Naive thymus-derived CD4-positive, alpha-beta T cell (primary cell): ENCODE measurements at places on chromosomes 13 and 19. TPM values are rescaled to one million over a fixed set of nuclear protein-coding genes. Genes with fewer than 3 reads are reported as not detected.
A peak's percentile ranks its signal among the peaks of the same experiment; 100 is the strongest.

KCNRG gene
- total RNA-seq, result 0.57 TPM

C5AR2 gene
- 0.10 and 0.34 TPM in 2 replicates for total RNA-seq

ZNF559 gene
- total RNA-seq, result 9.1 TPM

IGFL3 gene
- total RNA-seq, result not detected

BEST2 gene
- total RNA-seq, result not detected

KIR2DL1 gene
- total RNA-seq, result 1.2 TPM

- H3K27ac ChIP-seq, result no peak overlapping the region
- no peaks in the 10 kb centered on the region for H3K27me3 ChIP-seq
- H3K4me3 ChIP-seq, result no peak overlapping the region
- DNase-seq, result no peak
- peaks cover 12% of the 10 kb centered on the region for H3K4me1 ChIP-seq
Measured at GRCh38 chr13:49786401-49787008, 6.0 kb downstream of the KPNA3 start.

GRCh38 chr19:12953799-12954611, 3.0 kb downstream of the GADD45GIP1 start:
- no peaks in the 10 kb centered on the region for H3K4me1 ChIP-seq
- H3K27ac ChIP-seq, result no peak overlapping the region
- no peak overlapping the region for H3K4me3 ChIP-seq
- no peak for DNase-seq

GRCh38 chr19:14349426-14349825, 31.8 kb upstream of the ADGRE5 start:
- no peaks in the 10 kb centered on the region for H3K36me3 ChIP-seq
- no peak for DNase-seq
- peaks cover 20% of the 10 kb centered on the region for H3K4me1 ChIP-seq
- no peaks in the 10 kb centered on the region for H3K27me3 ChIP-seq
- no peak overlapping the region for H3K4me3 ChIP-seq
- H3K27ac ChIP-seq, result no peak overlapping the region

GRCh38 chr13:80509264-80509663, 168.3 kb upstream of the SPRY2 start:
- H3K4me1 ChIP-seq, result no peaks in the 10 kb centered on the region
- H3K4me3 ChIP-seq, result no peak overlapping the region
- no peaks in the 10 kb centered on the region for H3K27me3 ChIP-seq
- no peak overlapping the region for H3K27ac ChIP-seq

DNA sequence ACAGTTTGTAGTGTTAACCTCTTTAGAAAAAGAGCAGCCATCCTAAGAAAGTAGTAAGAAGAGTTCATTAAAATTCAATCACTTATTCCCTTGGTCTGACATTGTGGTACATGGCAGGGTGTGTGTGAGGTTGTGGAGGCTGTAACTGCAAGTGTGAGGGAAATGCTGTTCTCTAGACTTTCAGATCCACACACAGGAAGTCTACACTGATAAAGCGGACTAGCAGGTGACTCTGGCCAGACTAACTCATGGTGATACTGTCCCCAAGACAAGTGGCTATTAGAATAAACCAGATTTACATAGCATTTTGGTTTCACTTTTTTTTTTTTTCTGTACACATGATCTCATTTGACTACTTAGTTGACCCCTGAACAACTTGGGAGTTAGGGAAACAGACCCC, 10.0 kb downstream of the MTIF3 start:
- no peak for DNase-seq
- H3K4me1 ChIP-seq, result peaks cover 31% of the 10 kb centered on the region
- no peak overlapping the region for H3K27ac ChIP-seq
- H3K36me3 ChIP-seq, result peaks cover 22% of the 10 kb centered on the region

DNA sequence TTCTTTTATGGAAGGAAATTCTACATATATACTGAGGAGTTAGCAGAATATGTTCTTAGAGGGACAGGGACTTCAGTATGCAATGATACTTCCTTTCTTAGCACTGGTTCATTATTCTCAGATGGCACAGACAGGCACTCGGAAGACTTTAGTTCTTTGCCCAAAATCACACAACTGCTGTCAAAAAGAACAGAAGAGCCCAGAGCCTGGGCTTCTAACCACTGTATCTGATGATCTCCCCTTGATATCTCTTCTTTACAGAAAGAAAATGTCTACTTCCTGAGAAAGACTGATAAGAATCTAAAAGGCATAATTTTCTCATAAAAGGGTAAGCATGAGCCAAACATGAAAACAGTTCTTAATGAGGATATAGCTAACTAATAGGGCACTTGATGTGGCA, 2034.2 kb upstream of the PRR20A start:
- no peaks in the 10 kb centered on the region for H3K36me3 ChIP-seq
- no peak for DNase-seq
- no peaks in the 10 kb centered on the region for H3K4me1 ChIP-seq
- H3K4me3 ChIP-seq, result no peak overlapping the region
- no peaks in the 10 kb centered on the region for H3K27me3 ChIP-seq
- no peak overlapping the region for H3K27ac ChIP-seq

DNA sequence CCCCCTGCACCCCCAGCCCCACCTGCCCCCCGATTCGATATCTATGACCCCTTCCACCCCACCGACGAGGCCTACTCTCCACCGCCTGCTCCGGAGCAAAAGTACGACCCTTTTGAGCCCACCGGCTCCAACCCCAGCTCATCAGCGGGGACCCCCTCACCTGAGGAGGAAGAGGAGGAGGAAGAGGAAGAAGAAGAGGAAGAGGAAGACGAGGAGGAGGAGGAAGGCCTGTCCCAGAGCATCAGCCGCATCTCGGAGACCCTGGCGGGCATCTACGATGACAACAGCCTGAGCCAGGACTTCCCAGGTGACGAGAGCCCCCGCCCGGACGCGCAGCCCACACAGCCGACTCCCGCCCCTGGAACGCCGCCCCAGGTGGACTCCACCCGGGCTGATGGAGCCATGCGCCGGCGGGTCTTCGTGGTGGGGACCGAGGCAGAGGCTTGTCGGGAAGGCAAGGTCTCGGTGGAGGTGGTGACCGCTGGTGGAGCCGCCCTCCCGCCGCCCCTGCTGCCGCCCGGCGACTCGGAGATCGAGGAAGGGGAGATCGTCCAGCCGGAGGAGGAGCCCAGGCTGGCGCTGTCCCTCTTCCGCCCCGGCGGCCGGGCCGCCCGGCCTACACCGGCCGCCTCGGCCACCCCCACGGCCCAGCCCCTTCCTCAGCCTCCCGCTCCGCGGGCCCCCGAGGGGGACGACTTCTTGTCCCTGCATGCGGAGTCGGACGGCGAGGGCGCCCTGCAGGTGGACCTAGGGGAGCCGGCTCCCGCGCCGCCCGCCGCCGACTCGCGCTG, 9.2 kb downstream of the SCAF1 start:
- no peak overlapping the region for H3K4me3 ChIP-seq
- H3K4me1 ChIP-seq, result no peaks in the 10 kb centered on the region
- H3K27me3 ChIP-seq, result no peaks in the 10 kb centered on the region
- peaks cover 83% of the 10 kb centered on the region for H3K36me3 ChIP-seq
- DNase-seq, result no peak
- no peak overlapping the region for H3K27ac ChIP-seq

GRCh38 chr19:21519488-21519887, 14.1 kb downstream of the ZNF429 start:
- no peaks in the 10 kb centered on the region for H3K4me1 ChIP-seq
- no peaks in the 10 kb centered on the region for H3K27me3 ChIP-seq
- peak overlapping the region; percentile 11 for H3K4me3 ChIP-seq
- DNase-seq, result no peak
- peaks cover 45% of the 10 kb centered on the region for H3K36me3 ChIP-seq

DNA sequence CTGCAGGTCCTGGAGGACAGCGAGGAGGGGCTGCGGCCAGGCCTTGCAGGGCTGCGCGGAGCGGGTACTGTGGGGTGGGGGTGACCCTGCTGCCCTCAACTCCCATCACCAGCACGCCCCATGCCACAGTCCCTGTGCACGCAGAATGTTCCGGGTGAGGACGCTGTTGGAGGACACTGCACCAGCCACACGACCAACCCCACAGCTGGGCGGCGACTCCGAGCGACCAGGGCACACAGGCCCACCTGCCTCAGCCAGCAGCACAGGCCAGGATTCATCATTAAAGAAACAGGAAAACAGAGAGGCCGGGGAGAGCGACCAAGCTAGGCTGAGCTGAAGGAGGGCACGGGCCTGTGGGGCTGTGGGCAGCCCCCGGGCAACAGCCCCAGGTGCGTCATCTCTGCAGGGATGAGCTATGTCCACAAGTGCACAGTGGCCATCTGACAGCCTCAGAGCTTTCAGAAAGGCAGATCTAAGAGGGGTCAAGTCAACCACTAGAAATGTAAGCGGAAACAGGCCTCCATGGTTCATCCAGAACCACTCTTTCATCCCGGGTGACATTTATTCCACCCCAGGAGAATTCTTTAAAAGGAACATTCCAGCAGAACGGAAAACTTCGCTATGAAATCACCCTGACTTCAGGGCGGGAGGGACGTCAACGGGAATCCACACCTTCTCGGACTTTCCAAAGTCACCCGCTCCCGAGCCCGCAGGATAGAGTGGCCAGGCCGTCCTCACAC, 1.5 kb downstream of the GAS6 start:
- DNase-seq, result no peak
- H3K27ac ChIP-seq, result no peak overlapping the region
- no peaks in the 10 kb centered on the region for H3K4me1 ChIP-seq

DNA sequence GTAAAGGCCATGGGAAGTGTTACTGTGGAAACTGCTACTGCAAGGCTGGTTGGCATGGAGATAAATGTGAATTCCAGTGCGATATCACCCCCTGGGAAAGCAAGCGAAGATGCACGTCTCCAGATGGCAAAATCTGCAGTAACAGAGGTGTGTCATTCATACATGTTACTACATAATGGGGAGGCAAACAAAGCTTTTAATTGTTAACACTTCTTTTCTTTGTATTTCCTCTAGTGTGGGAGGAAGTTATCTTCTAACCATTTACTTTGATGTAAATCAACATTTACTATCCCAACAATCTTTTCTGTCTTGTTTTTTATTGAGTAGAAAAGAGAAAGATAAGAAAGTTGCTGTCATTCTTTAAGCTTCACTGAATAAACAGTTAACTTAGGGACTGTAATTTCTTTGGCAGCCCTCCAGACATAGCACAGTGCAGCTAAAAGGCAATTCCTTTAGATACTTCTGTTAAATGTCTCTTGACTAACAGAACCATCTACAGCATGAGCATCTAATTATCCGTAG, 126.9 kb downstream of the ITGBL1 start:
- H3K4me1 ChIP-seq, result no peaks in the 10 kb centered on the region
- DNase-seq, result no peak
- no peaks in the 10 kb centered on the region for H3K36me3 ChIP-seq

- no peak overlapping the region for H3K27ac ChIP-seq
Measured at GRCh38 chr13:73989244-73989843, 144.9 kb downstream of the KLF12 start.

DNA sequence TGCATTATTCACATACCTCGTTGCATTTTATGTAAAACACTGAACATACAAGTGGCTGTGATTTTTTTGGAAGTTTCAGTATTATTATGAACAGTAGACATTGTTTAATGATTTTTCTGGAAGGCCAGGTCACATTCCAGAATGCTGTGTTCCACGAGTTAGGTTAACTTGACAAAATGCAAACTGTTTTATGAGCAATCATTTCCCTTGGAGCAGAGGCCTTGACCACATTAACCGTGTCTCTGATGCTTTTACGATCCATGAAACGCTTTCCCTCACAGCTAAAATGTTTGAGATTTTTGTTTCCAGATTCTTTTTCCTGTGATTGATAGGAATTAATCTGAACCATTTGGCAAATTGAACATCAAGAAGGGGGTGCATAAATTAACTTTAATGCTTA, 57.8 kb downstream of the MBNL2 start:
- H3K4me3 ChIP-seq, result no peak overlapping the region
- no peak for DNase-seq
- no peaks in the 10 kb centered on the region for H3K4me1 ChIP-seq

GRCh38 chr13:109840201-109840892, 54.0 kb upstream of the IRS2 start:
- H3K27ac ChIP-seq, result no peak overlapping the region
- no peaks in the 10 kb centered on the region for H3K36me3 ChIP-seq
- H3K4me1 ChIP-seq, result no peaks in the 10 kb centered on the region
- no peaks in the 10 kb centered on the region for H3K27me3 ChIP-seq
- no peak overlapping the region for H3K4me3 ChIP-seq
- no peak for DNase-seq

DNA sequence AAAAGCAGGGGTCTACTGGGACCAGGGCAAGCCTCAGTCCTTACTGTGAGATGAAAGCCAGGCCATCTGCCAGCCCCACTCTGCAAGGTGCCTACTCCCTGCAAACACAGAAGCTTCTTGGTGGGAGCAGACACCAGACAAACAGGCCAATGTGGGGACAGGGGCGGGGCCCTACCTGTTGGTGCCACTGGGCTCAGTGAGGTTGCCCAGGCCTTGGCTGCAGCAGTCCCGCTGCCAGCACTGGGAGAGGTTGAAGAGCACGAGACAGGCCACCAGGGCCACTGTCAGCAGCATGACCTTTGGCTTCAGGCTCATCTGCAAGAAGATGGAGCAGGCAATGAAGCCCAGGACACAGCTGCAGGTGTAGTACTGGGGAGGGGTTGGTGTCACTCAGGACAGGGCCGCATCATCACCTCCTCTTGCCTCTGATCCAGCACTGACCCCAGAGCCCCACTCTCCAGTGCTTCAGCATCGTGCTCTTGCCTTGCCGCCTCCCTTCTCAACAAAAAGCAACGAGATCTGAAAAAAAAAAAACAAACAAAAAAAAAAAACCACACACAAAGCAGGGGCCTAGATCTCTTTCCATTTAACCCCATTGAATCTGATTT, 72.6 kb downstream of the NBEA start:
- no peaks in the 10 kb centered on the region for H3K27me3 ChIP-seq
- no peak for DNase-seq
- H3K36me3 ChIP-seq, result no peaks in the 10 kb centered on the region
- no peak overlapping the region for H3K4me3 ChIP-seq
- no peak overlapping the region for H3K27ac ChIP-seq

DNA sequence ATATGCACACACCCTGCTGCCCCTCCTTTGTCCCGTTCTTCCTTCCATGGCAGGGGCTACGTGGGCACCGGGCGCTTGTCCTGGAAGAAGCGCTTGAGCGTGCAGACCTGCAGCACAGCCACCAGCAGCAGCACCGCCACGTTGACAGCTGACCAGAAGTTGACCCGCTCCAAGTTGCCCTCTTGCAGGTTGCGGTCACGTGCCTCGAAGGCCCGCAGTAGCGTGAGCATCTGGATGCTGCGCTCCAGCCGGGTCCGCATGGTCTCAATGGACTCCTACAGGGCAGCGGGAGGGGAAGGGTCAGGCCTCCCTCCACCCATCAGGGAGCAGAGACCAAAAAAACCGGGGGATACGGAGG, 3.1 kb downstream of the TMED1 start:
- peaks cover 55% of the 10 kb centered on the region for H3K36me3 ChIP-seq
- no peaks in the 10 kb centered on the region for H3K27me3 ChIP-seq
- H3K27ac ChIP-seq, result no peak overlapping the region
- no peak for DNase-seq
- H3K4me3 ChIP-seq, result no peak overlapping the region
